ENCODE measurements at places on chromosomes 12 and 14.

DNA sequence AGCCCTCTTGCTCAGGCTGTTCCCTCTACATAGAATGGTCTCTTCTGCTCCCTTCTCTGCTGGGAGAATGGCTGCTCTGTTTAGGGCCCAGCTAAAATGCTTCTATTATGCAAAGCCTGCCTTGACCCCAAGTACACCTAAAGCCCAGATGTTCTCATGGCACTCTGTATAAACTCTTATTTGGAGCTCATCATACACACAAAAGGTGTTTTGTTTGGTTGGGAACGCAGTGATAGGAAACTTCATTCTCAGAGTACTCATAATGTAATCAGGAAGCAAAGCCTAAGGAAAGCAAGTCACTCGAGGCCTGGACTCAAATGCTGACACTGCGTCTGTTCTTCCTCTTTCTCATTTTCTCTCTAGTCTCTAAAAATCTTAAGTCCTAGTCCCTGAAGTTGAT lies 38.2 kb upstream of the SYCP3 start:
- no peak for DNase-seq

- DNase-seq: no peak
Measured at GRCh38 chr12:92544322-92544721, 158.5 kb upstream of the PLEKHG7 start.

DNA sequence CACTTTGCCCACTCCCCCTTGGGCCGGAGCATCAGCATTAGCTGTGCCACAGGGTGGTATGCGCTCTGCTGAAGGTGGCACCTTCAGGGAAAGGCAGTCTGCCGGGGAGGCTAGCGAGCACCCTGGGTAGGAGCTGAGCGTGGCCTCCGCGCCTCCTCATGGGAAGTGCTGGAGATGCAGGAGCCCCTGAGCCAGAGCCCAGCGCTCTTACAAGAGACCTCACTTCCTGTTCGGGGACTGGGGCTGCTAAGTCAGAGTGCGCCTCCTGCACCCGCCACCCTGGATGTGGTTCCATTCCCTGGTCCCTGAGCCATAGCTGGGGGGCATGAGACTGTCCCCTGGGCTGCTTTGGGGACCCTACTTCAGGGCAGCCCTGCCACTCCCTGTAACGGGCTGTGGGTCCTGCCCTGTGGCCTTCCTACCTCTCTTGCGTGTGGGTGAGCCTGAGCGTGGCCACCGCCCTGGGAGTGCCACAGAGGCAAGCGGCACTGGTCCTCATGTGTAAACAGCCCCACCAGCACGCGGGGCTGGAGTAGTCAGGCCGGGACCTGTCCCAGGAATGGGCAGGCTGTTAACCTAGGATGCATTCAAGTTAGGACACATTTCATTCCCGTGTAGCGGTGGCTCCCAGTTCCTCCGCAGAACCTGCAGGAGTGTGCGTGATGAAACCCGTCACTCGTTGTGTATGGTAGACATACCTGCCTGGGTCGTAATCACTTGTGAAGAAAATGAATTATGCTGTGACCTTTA lies 19.4 kb downstream of the COA8 start:
- no peak for DNase-seq

GRCh38 chr14:92161521-92161920 lies 39.8 kb downstream of the CPSF2 start:
- DNase-seq: no peak

DNA sequence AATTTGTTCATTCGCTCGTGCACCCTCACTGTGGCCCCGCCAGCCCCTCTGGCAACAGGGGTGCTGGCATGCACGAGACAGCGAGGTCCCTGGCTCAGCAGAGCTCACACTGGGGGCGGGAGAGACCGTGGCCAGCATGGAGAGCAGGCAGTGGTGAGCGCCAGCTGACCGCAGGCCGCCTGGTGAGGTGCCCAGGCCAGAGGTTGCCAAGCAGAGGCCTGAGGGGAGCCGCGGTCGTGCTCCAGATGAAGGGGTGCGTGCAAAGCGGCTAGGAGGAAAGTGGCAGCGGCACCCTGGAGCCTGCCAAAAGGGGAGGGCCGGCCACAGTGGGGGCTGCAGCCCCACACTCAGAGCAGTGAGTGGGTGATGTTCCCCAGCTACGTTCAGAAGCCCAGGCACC lies 56.1 kb downstream of the CDC42BPB start:
- no peak for DNase-seq

GRCh38 chr14:99690636-99691035 lies 6.5 kb downstream of the CYP46A1 start:
- no peak for DNase-seq

- DNase-seq: peak; percentile 67
Measured at GRCh38 chr14:20415782-20416206, 2.5 kb upstream of the TEP1 start.

GRCh38 chr14:105589161-105589925 lies 63.0 kb downstream of the TMEM121 start:
- DNase-seq: no peak

- DNase-seq: peak; percentile 65
Measured at GRCh38 chr12:90826036-90826435, 128.9 kb downstream of the CCER1 start.

GRCh38 chr12:27342536-27342935 lies 9.9 kb downstream of the BMAL2 start:
- DNase-seq: no peak

DNA sequence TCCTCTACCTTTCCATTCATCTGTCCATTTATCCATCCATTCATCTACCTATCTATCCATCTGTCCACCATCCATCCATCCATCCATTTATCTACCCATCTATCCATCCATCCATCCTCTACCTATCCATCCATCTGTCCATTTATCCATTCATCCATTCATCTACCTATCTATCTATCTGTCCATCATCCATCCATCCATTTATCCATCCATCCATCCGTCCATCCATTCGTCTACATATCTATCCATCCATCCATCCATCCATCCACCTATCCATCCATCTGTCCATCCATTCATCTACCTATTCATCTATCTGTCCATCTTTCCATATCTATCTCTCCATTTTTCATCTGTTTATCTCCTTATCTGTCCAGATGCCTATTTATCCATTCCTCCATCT lies 21.0 kb downstream of the CABP1 start:
- DNase-seq: no peak

DNA sequence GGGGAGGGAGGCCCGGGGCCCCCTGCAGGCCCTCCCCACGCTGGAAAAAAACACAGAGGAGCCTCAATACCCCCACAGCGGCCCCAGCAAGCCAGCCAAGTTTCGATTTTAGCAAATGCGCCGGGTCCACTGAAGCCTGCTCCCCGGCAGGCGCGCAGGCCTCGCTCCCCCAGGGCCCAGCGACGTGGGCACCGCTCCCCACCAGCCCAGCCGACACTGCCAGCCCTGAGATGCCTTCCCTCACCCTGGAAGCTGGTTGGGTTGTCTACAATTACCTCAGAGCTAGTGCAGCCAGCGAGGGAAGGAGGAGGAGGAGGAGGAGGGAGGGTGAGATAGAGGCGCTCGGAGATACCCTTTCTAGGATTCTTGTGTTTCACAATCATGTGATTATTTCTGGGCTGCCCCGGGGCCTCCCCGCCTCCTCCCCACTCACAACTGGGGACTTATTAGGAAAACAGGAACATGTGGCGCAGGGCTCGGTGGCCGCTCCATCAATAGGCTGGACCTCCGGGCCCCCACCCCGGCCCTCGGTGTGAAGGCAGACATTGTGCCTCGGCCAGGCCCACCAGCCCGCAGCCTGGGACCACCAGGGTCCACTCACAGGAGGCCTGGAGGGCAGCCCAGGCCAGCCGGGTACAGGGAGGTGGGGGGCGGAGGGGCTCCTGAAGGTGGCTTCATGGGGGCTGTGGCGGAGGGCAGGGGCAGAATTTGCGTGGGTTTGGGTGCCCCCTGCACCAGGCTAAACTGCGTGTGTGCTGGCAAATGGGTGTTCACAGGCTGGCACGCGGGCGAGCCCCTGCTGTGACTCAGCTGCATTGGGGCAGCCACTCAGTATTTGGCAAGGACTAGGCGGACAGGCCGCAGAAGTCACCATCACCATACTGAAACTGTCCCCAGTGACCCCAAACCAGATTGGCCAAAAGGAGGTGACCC lies 109.9 kb downstream of the NCOR2 start:
- no peak for DNase-seq

- DNase-seq: peak; percentile 14
Measured at GRCh38 chr12:121537814-121538698, 42.8 kb downstream of the KDM2B start.

GRCh38 chr14:85060121-85060520 lies 469.8 kb upstream of the FLRT2 start:
- DNase-seq: no peak

GRCh38 chr12:101680647-101681046 lies 16.8 kb upstream of the CHPT1 start:
- DNase-seq: no peak

DNA sequence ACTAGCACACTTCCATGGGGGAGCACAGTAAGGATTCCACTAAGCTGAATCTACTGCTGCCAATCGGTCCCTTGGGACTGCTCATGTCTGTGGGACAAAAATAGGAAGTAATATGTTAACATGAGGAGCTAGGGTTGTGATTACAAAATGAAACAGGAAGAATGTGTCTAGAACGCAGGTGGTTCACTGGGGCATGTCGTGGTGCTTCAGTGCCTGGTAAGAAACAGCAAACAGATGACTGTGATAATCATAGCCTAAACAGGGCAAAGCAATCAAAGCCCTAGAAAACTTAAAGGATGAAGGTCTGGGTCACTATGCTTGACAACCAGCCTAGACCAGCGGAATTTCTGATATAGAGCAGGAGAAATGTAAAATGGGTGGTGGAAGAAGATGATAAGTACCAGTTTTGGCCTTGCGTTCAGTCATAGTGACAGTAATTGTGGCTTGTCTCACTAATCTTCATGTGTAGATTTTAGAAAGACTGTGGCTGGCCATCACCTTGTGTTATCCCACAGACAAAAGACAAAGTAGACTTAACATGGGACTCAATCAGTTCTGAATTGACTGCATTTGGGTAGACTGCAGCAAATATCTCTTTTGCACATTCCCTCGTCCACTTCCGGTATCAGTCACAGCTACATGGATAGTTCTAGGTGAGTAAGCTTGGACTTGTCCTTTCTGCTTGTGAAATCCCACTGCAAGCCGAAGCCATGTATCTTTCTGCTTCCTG lies 51.4 kb downstream of the WASHC3 start:
- DNase-seq: peak; percentile 2

GRCh38 chr14:106309423-106309822 lies 783.0 kb downstream of the TMEM121 start:
- DNase-seq: no peak

DNA sequence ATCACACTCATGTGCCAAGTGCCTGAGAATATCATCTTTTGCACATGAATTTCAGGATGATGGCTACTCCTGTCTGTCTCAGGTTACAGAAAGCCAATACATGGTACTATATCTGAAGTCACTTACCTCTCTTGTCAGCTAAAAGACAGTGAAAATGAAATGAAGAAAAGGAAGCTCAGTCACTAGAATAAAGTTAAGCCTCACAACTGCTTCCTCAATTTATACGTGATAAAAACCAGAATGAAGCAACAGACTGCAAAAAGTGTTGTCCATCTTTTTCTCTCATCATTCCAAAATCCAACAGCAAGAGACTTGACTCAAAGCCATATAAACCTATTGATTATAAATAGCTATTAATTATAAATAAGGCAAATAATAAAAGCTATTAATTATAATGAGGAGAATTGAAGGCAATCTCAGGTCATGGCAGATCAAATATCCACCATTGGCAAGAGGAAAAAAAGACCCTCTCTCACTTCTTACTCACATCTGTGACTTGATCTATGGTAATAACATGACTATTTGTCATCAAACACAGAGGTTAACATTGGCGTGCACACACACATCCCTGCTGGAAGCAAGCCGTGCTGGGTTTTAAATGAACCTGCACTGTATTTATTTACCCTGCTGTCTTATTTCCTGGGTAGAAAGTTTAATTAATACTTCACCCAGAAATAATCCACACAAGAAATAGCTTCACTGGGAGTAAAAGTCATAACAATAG lies 10.0 kb downstream of the NIN start:
- DNase-seq: no peak

- no peak for DNase-seq
Measured at GRCh38 chr12:131249246-131250027, 295.7 kb downstream of the ADGRD1 start.

- peak; percentile 90 for DNase-seq
Measured at GRCh38 chr14:87133073-87133801, 859.7 kb downstream of the GALC start.

- DNase-seq: peak; percentile 55
Measured at GRCh38 chr12:11758510-11759493, 109.3 kb downstream of the ETV6 start.

DNA sequence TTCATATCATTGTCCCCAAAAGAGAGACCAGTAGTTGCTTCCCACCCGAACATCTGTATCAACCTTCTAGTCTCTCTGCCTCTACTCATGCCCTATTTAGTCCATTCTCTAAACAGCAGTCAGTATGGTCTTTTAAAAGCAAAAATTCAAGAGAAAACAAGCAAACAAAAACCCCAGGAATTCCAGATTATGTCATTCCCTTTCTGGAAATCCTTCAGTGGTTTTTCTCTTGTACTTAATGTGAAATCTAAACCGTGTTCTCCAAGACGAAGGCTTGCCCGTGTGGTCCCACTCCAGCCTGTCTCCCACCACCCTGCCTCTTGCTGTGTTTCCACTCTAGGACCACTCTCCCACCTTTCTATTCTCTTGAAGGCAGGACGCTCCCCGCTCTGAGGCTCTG lies 90.8 kb downstream of the TMEM30B start:
- DNase-seq: peak; percentile 64

DNA sequence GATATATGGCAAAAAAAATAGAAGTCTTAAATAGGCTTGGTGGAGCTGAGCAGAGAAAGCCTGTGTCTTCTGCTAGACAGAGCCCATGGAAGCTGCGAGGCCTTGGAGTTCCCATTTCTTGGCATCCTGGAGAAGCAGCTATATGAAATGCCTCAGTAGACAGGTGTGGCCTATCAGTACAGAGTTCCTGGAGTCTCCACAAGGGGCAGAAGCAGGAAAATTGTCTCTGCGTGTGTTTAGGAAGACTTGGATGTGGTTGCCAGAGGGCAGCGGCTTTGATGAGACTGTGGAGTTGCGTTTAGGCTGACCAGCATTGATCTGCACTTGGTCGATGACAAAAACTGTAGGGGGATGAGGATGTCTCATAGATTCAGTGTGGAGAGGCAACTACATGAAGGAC lies 334.5 kb upstream of the SEL1L start:
- DNase-seq: no peak

DNA sequence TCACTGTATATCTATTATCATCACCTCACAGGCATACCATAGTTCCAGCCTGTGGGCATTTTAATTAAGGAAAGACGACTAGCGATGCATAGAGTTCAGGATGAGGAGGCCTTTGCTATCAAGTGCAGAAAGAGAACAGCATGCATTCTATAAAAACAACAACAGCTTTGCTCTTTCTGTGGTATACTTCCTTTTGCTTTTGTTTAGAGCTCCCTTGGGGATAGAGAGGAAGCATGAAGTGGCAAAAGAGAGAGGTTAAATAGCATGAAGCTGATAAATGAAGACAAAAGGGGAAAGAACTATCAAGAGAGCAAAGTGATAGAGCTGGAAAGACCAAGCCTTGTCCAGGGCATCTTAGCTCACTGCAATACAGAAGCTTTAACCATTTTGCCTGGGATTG lies 23.5 kb downstream of the IFNG-AS1 start:
- peak; percentile 49 for DNase-seq
